Activated CD8-positive, alpha-beta T cell treated with anti-CD3 and anti-CD28 coated beads for 36 hours (primary cell): ENCODE measurements at places on chromosomes 2 and 18. TPM values are rescaled to one million over a fixed set of nuclear protein-coding genes. Genes with fewer than 3 reads are reported as not detected.

ERICH2 gene
- not detected for total RNA-seq

DUSP28 gene
- 6.2 TPM for total RNA-seq

UGT1A10 gene
- total RNA-seq: not detected

MFSD6 gene
- total RNA-seq: 32.8 TPM

EGR4 gene
- total RNA-seq: 0.11 TPM

SLC23A3 gene
- total RNA-seq: 1.6 TPM

CD8B gene
- total RNA-seq: 319 TPM

PTMA gene
- 2,463 TPM for total RNA-seq

MBD2 gene
- 102 TPM for total RNA-seq

DSG4 gene
- not detected for total RNA-seq

KIDINS220 gene
- 20.8 TPM for total RNA-seq

GKN2 gene
- not detected for total RNA-seq

LIPG gene
- 0.18 TPM for total RNA-seq

DSC3 gene
- total RNA-seq: not detected
